ENCODE measurements at places on chromosomes 2 and 18. TPM values are rescaled to one million over a fixed set of nuclear protein-coding genes. Genes with fewer than 3 reads are reported as not detected.

SERPINB10 gene
- 0.93 TPM for total RNA-seq

- no peak for DNase-seq
Observed at GRCh38 chr2:99422599-99422998, 67.2 kb downstream of the REV1 start.

- DNase-seq, result no peak
Observed at GRCh38 chr2:148814143-148814859, 60.7 kb upstream of the KIF5C start.

DNA sequence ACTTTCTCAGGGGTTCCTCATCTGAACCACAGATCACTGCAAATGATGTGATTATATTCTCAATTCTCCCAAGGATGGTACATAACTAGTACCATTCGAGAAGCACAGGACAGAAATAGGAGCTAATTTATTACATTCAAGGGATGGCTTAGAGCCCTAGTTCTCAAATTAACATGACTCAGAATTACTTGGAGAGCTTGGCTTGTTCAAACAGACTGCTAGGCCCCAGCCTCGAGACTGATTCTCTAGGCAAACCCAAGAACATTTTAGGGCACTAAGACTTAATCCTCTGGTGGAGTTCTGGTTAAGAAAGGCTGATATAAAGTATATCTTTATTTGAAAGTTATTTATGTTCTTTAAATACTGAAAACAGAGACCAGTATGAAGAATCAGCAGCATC lies 35.8 kb downstream of the HIBCH start:
- DNase-seq, result no peak

DNA sequence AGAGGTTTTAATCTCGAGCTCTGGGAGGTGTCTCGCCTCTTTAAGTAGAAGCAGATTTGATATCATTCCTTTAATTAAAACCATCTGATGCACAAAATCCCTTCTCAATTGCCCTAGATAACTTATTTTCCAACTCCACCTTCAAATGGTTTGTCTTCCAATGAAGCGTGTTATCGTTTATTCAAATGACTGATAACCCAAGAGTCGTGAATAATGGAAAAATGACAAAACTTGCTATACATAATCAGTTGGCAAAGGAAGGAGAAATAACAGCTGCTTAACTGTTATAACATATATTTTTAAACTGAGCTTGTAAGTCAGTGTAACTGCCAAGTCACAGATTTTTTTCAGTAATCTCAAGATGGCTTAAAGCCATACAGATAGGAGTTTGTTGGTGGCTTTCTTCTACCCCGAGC lies 144.6 kb downstream of the QPCT start:
- DNase-seq, result no peak

GRCh38 chr2:199679883-199680282 lies 171.1 kb downstream of the FTCDNL1 start:
- DNase-seq, result no peak
